ENCODE measurements at places on chromosomes 12 and 14.

- no peak for DNase-seq
These were observed 123.0 kb downstream of the GLT1D1 start for GRCh38 chr12:128976120-128976738.

DNA sequence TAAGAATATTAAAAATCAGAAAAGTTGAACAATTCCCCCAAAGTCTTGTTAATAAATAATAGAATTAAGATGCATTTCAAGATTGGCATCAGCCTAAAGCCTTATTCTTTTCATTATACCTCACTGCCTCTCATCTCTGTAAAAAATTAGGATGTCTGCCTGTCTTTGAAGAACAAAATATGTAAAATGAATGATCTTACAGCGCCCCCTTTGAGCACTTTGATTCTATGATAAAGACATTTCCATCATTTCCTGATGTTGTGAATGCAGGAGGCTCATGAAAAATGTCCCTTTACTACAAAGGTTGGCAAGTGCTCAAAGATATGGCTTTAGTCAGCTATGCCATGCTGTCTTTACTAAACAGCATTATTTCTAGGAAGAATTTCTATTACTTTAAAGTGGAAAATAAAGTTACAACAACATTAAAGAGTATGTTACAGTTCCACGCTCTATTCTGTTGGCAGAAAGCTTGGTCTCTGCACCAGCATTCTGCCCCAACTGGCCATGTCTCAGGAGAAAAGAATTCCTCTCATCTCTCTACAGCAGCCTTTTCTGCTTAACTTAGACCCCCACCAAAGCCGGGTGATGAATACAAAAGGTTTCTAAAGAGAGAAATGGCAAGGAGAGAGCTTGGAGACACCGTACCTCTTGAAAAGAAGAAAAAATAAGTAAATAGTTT, 95.1 kb downstream of the LLPH start:
- DNase-seq, result no peak

DNA sequence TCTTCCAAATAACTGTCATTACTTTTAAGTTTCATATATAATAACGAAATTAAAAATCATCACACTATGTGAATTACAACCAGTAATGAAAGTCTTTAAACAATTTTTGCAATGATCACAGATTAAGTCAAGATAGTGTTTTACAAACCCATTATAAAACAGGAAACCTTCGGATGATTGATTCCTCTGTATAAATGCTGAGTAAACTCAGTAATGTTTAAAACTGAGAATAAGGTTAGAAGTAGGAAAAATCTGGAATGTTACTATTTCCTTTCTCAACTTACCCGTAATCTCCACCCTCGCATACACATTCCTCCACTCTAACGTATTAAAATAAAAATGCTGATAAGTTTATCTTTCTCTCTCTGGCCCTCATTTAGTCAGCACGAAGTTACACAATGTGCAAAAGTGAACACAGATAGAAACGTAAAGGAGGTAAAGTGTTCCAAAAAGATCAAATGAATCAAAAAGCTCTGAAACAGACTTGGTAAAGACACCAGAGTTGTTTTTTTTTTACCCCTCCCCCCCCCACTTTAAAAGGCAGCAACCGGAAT, 1.6 kb downstream of the ZFC3H1 start:
- no peak for DNase-seq

DNA sequence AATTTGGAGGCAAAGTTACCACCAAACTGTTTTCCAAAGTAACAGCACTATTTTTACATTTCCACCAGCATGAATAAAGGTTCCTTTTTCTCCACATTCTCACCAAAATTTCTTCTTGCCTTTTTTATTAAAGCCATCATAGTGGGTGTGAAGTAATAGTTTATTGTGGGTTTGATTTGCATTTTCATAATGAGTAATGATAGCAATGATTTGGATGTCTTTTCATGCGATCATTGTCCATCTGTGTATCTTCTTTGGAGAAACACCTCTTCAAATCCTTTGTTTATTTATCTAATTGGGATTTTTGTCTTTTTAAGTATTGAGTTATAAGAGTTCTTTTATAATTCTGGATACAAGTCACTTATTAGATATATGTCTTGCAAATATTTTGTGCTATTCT, 172.7 kb downstream of the CNTN1 start:
- no peak for DNase-seq

DNA sequence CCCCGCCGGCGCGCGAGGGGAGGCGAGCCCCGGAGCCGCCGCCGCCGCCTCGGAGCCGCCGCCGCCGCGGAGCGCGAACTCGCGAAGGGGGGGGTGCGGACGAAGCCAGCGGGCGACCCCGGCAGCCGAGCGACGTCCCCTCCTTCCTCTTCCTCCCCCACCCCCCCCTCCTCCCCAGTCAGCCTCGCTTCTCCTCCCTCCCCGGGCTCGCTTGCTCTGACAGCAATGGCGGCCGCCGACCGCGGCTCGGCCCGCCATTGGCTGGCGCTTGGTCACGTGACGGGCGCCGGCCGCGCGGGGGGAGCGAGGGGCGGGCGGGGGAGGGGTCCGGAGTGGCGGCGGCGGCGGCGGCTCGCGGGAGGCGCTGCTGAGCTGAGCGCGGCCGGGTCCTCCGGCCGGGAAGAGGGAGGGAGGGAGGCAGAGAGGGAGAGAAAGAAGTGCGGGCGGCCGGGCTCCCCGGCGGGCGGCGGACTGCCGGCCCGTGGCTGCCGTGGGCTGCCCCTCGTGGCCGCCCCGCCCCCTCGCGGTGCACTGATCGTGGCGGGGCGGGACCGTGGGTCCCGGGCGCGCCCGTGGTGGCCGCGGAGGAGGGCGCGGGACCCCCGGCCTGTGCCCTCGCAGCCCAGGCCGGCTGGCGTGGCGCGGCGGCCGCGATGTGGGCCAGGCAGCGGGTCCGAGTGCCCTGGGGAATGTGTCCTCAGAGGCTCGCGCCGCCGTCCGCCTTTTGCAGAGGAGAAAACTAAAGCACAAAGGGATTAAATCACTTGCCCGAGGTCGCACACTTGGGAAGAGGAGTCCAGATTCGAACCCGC, at the start of gene MED13L:
Gene MED13L, minus strand, starts transcription at position 227 of the 812 bp plus-strand sequence. CDS start 562 bp downstream, outside the sequence.
- DNase-seq, result peak; percentile 89

GRCh38 chr14:96161636-96162035, 43.0 kb upstream of the BDKRB2 start:
- DNase-seq, result no peak
